Stimulated activated effector memory CD8-positive, alpha-beta T cell treated with anti-CD3 and anti-CD28 coated beads, Interleukin-12 subunit alpha, Interleukin-12 subunit beta, amount 100 ng/mL, for 72 hours (primary cell): ENCODE measurements at places on chromosomes 4 and X.

GRCh38 chr4:41256131-41256739, 493 bp upstream of the UCHL1 start:
- no peak for DNase-seq

GRCh38 chr4:175705407-175705806, 106.7 kb downstream of the GPM6A start:
- no peak for DNase-seq

- DNase-seq: no peak
Observed at GRCh38 chr4:105119356-105119755, 27.3 kb upstream of the TET2 start.

- no peak for DNase-seq
Observed at GRCh38 chrX:110087485-110088356, 84.8 kb downstream of the TMEM164 start.

DNA sequence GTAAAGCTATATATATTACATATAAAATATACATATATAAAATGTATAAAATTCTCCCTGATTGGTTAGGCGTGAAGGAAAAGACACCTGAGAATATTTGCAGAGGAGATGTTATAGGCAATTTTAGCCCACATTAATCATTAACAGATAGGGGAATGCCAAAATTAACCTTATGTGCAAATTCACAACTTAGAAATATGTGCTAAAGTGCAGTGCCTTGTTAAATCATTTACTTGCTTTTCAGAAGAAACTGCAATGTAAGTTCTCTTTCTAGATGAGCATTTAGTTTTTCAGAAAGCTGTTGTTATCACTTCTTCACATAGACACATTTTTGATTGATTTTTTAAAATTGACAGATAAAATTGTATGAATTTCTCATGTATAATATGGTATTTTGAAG, 5.6 kb downstream of the TASL start:
- no peak for DNase-seq

DNA sequence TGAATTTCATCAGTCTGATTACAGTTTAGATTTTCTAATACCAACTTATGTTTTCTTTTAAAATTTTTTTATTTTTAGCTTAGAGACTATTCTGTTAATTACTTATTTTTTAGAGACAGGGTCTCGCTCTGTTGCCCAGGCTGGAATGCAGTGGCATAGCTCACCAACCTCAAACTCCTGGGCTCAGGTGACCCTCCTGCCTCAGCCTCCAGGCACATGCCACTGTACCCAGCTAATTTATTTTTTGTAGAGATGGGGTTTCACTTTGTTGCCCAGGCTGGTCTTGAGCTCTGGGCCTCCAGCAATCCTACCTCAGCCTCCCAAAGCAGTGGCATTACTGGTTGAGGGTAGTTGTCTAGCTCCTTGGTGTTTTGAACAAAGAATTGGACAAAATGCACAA, 102.0 kb downstream of the KLHL8 start:
- DNase-seq: no peak

GRCh38 chrX:39820938-39821708, 276.6 kb downstream of the BCOR start:
- DNase-seq: no peak

GRCh38 chr4:20044502-20044911, 207.2 kb upstream of the SLIT2 start:
- DNase-seq: no peak

DNA sequence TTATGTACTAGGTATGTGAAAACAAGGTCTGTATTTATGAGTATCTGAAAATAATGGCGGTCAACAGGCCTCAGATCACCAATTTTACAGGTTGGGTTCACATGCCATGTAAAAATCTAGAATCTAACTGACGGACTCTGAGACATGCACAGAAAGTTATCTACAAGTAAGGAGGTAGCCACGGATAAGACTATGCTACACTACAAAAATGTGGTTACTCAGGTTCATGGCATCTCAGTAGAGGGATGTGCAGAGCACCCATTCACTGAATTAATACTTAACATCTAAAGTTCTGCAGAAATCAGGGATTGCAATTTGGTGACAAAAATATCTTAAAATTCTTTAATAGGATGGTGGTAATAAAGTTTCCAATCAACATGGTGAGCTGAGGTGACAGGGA, 155.9 kb downstream of the APBB2 start:
- DNase-seq: no peak

DNA sequence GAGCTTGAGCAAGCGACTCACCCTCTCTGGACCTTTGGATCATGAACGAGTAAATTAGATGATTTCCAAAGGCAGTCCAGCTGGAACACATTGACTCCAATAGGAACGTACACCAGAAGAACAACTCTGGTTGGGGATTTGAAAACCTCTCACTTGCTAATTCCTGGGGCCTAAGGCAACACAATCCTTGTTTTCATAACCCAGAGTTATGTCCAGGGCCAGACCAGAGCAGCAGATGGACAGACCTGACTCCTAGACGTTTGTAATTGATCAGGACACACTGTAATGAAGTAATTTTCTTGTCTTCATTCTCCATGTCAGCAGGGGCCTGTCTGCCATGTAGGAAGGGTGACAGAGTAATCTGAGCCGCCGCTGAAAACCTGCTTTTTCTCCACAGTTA, 283.9 kb downstream of the IDS start:
- DNase-seq: no peak

GRCh38 chrX:119374736-119375135, 24.4 kb upstream of the SLC25A43 start:
- DNase-seq: no peak

DNA sequence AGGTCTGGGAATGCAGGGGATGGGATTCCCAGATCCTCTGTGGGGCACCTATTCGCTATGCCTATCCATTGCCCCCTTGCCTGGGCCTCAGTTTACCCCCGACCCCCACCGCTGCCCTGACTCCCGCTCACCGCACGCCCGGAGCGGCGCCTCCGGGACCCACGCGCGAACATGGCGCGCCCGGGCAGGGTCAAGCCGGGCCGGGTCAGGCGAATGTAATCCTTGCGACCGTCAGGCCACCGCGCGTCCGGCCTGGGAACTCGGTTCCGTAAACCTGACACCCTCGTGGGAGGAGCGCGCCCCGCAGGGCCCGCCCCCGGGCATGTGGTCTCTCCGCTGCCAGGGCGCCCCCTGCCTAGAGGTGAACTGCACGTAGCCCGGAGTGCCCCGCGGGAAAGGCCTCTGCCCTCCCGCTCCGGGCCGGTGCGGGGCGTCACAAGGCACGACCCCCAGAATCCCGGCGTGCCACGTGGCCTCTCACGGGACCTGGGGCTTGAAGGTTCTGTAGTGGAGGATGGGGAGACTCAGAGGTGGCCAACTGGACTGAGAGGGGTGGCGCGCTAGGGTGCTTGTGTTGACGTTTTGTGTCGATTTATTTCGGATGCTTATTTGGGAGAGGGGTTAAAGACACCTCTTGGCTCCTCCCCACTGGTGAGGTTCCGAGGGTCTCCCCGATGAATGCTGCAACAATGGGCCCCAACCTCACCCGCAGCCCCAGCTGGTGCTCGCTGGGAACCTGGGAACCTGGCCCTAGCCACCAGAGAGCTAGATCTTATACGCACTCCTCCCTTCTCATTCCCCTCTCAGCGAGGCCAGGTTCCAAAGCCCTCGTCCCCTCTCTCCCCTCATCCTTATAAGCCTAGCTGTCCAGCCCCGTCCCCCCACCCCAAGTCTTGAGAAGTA, at the start of gene PRICKLE3:
PRICKLE3 (minus strand) TSS at position 249 of the 903 bp plus-strand sequence; CDS start at position 173, 76 bp downstream.
- peak; percentile 80 for DNase-seq

- DNase-seq: no peak
Observed at GRCh38 chrX:121755541-121755940, 708.1 kb downstream of the GLUD2 start.

- DNase-seq: no peak
Observed at GRCh38 chrX:81082649-81083048, 119.1 kb downstream of the HMGN5 start.

GRCh38 chr4:151099976-151100417, 569 bp downstream of the RPS3A start:
- no peak for DNase-seq
